ENCODE measurements at places on chromosomes 4 and X.

- DNase-seq = no peak
Measured at GRCh38 chrX:130118441-130119311, 8.4 kb upstream of the ELF4 start.

DNA sequence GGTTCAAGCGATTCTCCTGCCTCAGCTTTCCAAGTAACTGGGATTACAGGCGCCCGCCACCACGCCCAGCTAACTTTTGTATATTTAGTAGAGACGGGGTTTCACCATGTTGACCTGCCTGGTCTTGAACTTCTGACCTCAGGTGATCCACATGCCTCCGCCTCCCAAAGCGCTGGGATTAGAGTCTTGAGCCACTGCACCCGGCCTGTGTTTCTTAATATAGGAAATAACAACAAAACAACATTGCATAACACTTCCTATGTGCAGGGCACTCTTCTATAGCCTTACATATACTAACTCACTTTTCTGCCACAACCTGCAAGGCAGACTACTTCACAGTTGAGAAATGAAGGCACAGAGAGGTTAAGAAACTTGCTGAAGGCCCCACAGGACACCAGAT, 12.8 kb upstream of the TMEM131L start:
- DNase-seq = no peak

DNA sequence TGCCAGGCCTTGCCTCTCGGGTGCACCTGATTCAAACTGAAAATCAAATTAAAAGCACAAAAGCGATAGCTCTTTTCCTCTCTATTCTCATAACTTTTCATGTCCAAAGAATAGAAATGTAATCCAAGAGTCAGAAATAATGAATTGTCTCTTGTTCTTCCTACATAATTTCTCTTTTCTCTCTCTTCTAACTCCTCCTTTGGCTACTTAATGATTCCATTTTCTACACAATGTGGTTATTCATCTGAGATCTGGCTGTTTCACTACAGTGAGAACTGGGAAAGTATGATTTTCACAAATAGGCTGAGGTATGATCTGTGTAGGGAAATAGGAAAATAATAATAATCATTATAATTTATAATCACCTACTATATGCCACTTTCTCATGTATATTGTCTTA, 703.5 kb downstream of the PDHA2 start:
- DNase-seq = no peak

GRCh38 chr4:176638992-176639391, 153.7 kb downstream of the VEGFC start:
- no peak for DNase-seq

- DNase-seq = no peak
Measured at GRCh38 chrX:475926-476723, 89.4 kb upstream of the PPP2R3B start.

DNA sequence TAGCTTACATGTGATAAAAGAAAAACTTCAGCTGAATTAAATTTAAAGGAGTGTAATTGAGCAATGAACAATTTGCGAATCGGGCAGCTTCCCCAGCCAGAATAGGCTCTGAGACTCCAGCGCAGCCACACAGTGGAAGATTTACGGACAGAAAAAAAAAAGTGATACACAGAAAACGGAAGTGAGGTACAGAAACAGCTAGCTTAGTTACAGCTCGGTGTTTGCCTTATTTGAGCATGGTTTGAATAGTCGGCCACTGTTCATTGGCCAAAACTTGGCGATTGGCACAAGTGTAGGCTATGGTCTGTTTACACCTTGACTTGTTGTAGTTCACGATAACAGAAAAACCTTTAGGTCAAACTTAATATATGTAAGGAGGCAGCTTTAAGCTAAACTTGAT, 16.7 kb upstream of the SUPT20HL1 start:
- DNase-seq = no peak

GRCh38 chr4:141020801-141021261, 112.4 kb downstream of the RNF150 start:
- DNase-seq = no peak

DNA sequence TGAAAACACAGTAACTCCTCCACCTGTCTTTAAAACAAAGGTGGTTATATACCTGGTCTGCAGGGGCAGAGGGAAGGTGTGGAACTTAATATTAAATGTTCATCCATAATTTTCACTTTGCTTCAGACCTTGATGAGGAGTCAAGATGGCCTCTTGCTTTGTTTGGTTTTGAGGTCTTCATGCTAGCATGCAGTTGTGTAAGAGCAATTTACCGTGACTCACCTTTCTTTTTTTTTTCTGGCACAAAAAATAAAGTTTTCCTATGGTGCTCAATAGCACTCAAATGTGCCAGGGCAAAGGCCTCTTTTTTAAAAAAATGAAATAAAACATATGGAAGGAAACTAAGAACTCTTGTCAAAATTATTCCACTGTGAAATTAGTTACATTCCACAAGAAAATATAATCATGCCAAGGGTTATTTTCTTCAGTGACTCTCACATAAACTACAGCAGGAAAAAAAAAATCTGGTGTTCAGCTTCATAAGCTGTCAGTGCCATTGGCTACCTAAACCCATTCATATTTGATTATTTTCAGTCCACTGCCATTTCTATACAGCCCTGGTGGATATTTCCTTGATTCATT, 128.2 kb downstream of the SLC7A11 start:
- no peak for DNase-seq

DNA sequence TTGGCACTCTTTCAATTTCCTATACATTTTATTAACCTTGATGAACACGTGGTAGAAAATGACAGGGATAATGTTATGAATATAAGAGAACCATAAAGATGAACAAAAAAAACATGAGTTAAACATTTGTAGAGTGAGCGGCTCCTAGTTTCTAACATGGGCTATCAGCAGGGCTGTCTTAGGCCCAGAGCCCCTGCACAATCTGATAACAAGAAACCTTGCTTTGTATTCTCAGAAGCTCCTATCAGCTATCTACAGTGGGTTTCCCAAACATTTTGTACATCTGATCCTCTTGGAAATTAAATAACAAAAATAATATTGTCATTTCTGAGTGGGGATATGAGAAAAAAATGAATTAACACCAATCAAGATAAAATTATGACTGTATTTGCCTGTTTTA, 10.6 kb upstream of the RBPJ start:
- no peak for DNase-seq
